ENCODE measurements at places on chromosomes 2 and 18.

DNA sequence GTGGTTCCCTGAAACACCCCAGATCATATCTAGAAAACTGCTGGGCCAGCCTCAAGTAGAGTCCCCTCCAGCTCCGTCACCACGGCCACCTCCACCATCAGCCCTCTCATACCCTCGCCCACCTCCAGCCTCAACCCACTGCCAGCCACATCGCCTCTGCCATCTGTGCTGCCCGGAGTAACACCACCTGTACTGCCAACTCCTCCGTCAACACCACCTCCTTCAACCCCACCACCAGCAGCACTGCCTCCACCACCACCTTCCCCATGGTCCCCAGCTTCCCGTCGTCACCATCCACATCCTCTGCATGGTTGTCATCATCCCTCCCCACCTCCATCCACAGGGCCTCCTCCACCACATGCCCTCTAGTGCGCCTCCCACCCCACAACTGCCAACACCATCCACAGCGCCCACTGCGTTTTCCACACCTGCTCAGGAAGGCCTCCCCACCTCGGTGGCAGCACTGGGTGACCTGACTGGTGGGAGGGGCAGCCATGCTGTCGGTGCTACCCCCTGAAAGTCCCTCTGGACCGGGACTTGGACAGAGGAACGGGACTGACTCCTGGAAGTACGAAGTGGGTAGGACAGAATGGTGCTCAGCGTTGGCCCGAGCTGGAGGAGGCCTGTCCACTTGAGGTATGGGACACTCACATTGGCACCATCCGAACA lies 1.6 kb downstream of the SNED1 start:
- H3K27me3 ChIP-seq: peaks cover 34% of the 10 kb centered on the region
- H3K4me3 ChIP-seq: peak overlapping the region; percentile 76
- no peaks in the 10 kb centered on the region for H3K36me3 ChIP-seq
- no peak for DNase-seq
- H3K4me1 ChIP-seq: peaks cover 12% of the 10 kb centered on the region

GRCh38 chr18:76391038-76391437 lies 104.0 kb downstream of the ZNF516 start:
- peaks cover 55% of the 10 kb centered on the region for H3K4me1 ChIP-seq
- H3K36me3 ChIP-seq: peaks cover 6% of the 10 kb centered on the region
- H3K4me3 ChIP-seq: no peak overlapping the region
- no peaks in the 10 kb centered on the region for H3K27me3 ChIP-seq
- H3K27ac ChIP-seq: peak overlapping the region; percentile 76

DNA sequence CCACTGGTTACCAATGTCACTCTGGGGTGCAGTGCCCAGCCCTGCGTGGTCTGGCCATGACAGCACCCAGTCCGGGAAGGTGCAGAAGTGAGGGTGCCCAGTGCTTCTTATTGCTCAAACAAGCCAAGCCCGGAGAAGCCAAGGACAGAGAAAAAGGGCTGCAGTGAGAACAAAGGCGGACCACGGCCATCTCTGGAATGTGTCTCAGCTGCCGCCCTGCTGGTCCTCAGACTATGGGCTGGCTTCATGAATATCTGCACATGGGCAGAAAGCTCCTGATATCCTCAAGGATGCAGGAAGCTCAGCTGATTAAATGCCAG lies 28.7 kb downstream of the COPS9 start:
- no peaks in the 10 kb centered on the region for H3K4me1 ChIP-seq
- H3K27ac ChIP-seq: no peak overlapping the region
- no peaks in the 10 kb centered on the region for H3K36me3 ChIP-seq
- DNase-seq: no peak
- H3K27me3 ChIP-seq: peaks cover 35% of the 10 kb centered on the region
- no peak overlapping the region for H3K4me3 ChIP-seq

GRCh38 chr18:34873986-34874580 lies 164.0 kb downstream of the DTNA start:
- no peaks in the 10 kb centered on the region for H3K36me3 ChIP-seq
- H3K4me3 ChIP-seq: no peak overlapping the region
- no peak for DNase-seq
- H3K4me1 ChIP-seq: no peaks in the 10 kb centered on the region
- H3K27me3 ChIP-seq: no peaks in the 10 kb centered on the region
- H3K27ac ChIP-seq: no peak overlapping the region

GRCh38 chr2:239815671-239816070 lies 209.5 kb downstream of the NDUFA10 start:
- H3K36me3 ChIP-seq: no peaks in the 10 kb centered on the region
- no peak overlapping the region for H3K4me3 ChIP-seq
- peaks cover 6% of the 10 kb centered on the region for H3K27me3 ChIP-seq
- DNase-seq: no peak
- H3K27ac ChIP-seq: no peak overlapping the region
- no peaks in the 10 kb centered on the region for H3K4me1 ChIP-seq

DNA sequence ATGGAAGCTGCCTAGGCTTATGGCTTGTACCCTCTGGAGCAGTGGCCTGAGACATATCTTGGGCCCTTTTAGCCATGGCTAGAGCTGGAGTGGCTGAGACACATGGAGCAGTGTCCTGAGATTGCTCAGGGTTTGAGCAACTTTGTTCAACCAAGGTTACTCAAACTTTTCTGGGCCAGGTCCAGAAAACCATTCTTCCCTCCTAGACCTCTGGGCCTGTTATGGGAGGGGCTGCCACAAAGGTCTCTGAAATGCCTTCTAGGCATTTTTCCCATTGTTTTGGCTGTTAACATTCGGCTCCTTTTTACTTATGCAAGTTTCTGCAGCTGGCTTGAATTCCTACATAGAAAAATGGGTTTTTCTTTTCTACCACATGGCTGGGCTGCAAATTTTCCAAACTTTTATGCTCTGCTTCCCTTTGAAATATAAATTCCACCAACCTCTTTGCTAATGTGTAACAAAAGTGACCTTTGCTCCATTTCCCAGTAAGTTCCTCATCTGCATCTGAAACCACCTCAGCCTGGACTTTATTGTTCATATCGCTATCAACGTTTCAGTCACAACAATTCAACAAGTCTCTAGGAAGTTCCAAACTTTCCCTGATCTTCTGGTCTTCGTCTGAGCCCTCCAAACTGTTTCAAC lies 84.9 kb upstream of the MAP4K3 start:
- peaks cover 23% of the 10 kb centered on the region for H3K36me3 ChIP-seq
- DNase-seq: no peak
- peaks cover 5% of the 10 kb centered on the region for H3K27me3 ChIP-seq
- H3K4me1 ChIP-seq: peaks cover 29% of the 10 kb centered on the region
- no peak overlapping the region for H3K4me3 ChIP-seq
- no peak overlapping the region for H3K27ac ChIP-seq

DNA sequence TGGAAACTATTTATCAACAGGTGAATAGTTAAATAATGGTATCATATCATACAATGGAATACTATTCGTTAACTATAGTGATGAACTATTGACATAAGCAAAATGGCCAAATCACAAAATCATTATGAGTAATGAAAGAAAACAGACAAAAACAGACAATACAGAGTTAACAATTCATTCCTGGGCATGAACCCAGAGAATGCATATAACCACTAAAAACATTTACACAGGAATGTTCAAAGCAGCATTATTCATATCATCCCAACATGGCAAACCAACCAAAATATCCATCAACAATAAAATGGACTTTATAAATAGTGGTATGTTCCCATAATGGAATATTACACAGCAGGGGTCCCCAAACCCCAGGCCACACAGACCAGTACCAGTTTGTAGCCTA lies 131.2 kb upstream of the CYP1B1 start:
- peaks cover 41% of the 10 kb centered on the region for H3K27me3 ChIP-seq
- no peak for DNase-seq
- no peaks in the 10 kb centered on the region for H3K4me1 ChIP-seq

- H3K4me3 ChIP-seq: no peak overlapping the region
- H3K27me3 ChIP-seq: no peaks in the 10 kb centered on the region
- peaks cover 64% of the 10 kb centered on the region for H3K4me1 ChIP-seq
These were observed 57.7 kb downstream of the ODC1 start for GRCh38 chr2:10390369-10390801.

- H3K27ac ChIP-seq: no peak overlapping the region
- H3K36me3 ChIP-seq: no peaks in the 10 kb centered on the region
- no peak overlapping the region for H3K4me3 ChIP-seq
These were observed 28.0 kb downstream of the KIF1A start for GRCh38 chr2:240791821-240792628.

- no peak for DNase-seq
- H3K36me3 ChIP-seq: no peaks in the 10 kb centered on the region
- no peak overlapping the region for H3K4me3 ChIP-seq
- H3K27me3 ChIP-seq: no peaks in the 10 kb centered on the region
- H3K27ac ChIP-seq: no peak overlapping the region
- no peaks in the 10 kb centered on the region for H3K4me1 ChIP-seq
These were observed 193.4 kb upstream of the MYT1L start for GRCh38 chr2:2524348-2524941.

DNA sequence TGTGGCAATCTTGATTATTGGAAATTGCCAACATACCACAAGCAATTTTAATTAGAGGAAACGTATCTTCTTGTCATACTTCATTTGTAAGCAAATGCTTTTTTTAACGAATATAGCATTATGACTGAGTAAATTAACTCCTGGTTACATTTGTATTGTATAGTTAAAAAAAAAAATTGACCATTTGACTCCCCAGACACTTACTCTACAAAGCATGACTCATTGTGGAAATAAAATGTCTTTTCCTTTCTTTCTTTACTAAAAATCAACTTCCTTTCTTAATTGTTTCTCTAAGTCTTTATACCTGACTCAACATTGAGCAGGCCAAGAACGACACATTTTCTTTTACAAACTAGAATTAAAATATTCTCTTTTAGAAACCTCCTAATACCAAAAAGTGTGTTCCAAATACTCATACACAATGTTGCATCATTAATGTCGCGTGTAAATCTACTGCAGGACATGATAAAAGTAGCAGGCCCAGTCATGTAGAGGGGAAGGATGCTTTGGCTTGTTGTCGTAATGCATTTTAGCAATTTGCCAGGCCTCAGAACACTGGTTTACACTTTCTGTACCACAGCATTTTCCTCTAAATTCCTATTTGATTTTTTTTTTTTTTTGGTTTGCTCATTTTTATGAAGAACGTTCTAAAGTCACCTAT lies 349.6 kb upstream of the KCNH7 start:
- H3K36me3 ChIP-seq: no peaks in the 10 kb centered on the region
- no peak overlapping the region for H3K4me3 ChIP-seq
- H3K4me1 ChIP-seq: no peaks in the 10 kb centered on the region
- H3K27ac ChIP-seq: no peak overlapping the region
- no peaks in the 10 kb centered on the region for H3K27me3 ChIP-seq
